CD4-positive, alpha-beta T cell treated with Interleukin-10 for 1 hour (primary cell): ENCODE measurements at places on chromosomes 16 and 17.

DNA sequence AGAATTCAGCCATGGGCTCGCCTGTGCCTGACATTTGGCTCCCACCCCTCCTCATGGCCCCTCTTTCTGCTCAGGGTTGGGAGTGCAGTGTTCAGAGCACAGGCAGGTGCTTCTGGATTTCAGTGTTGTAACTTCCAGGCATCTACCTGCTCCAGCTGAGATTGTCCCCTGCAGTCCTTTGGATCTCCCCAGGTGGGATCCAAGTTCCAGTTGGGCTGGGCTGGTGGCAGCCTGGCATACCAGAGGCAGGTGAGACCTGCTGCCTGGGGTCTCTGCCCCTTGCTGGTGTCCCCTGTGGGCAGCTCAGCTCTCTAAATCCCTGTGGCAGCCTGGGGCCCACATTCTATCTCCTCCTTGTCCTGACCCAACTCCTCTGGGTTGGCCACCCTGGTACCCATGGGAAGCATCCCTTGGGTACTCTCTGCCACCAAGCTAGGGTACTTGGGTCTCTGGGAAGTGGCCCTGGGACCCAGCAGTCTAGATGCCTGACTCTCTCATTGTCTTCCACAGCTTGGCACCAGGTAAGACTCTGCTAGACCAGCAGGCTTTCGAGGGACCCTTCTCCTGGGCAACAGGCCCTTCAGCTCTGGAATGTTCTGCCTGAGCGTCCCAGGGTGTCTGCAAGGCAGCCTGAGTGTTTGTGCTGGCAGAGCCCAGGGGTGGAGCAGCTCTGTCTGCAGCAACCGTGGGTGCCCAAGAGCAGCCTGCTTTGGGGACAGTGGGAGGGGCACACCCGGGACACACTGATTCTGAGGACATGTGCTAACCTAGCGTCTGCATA, 42.5 kb downstream of the DNAH17 start:
- no peak for DNase-seq

- DNase-seq, result no peak
Observed at GRCh38 chr16:2170080-2170479, 14.5 kb downstream of the TRAF7 start.

DNA sequence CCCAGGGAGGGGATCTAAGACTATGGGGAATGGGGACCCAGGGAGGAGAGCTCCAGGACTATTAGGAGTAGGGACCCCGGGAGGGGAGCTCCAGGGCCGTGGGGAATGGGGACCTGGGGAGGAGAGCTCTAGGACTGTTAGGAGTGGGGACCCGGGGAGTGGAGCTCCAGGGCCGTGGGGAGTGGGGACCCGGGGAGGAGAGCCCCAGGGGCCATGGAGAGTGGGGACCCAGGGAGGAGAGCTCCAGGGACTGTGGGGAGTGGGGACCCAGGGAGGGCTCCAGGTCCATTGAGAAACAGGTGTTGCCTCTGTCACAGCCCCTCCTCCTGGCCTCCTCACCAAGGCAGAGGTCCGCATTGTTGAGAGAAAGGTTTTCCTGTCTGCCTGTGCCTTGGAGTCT, 16.0 kb downstream of the MPRIP start:
- DNase-seq, result no peak

DNA sequence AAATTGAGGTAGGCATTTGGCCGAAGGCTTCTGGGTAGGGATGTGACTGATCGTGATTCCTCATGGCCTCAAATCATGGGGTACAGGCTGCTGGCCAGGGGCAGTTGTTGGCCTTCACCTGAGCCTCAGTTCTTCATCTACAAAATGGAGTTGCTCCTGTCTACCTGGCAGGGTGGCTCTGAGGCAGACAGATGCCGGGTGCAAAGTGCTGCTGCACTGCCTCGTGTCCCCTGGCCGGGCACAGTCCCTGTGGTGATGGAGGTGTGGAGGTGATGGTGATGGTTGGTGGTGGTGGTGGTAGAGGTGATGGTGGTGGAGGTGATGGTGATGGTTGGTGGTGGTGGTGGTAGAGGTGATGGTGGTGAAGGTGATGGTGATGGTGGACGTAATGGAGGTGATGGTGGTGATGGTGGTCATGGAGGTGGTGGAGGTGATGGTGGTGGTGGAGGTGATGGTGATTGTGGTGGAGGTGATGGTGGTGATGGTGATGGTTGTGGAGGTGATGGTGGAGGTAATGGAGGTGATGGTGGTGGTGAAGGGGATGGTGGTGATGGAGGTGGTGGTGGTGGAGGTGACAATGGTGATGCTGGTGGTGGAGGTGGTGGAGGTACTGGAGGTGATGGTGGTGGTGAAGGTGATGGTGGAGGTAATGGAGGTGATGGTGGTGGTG, 52.6 kb downstream of the RNF213 start:
- peak; percentile 11 for DNase-seq

DNA sequence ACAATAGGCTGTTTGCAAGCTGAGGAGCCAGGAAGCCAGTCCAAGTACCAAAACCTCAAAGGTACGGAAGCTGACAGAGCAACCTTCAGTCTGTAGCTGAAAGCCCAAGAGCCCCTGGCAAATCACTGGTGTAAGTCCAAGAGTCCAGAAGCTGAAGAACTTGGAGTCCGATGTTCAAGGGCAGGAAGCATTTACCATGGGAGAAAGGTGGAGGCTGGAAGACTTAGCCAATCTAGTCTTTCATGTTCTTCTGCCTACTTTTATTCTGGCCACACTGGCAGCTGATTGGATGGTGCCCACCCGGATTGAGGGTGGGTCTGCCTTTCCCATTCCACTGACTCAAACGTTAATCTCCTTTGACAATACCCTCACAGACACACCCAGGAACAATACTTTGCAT, 15.3 kb downstream of the CD300LB start:
- no peak for DNase-seq

DNA sequence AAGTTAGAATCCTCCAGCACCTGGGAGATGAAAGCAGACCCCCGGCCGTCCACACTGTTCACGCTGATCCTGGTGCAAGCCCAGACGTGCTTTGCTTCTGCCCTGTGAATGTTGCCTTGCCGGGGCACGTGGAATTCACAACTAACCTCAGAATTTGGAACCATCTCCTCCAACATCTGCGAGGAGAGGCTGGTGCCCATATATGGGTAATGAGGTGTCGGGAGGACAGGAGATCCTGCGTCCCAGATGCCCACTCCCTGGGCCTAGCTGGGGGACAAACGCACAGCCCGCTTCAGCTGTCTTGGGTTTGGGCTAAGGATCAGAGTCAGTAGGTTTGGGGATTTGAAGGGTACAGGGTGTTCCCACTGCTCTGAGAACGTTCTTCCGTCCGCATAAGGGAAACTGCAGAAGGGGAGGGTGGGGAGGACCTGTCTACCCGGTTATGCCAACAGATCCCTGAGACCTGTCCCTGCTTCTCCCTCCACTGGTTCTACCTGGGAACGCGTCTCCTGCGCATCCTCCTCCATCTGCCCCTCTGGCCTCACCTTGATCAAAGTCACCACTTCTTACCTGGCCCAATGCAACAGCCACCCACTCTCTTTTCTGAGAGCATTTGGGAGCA, 14.1 kb downstream of the PPL start:
- DNase-seq, result no peak

DNA sequence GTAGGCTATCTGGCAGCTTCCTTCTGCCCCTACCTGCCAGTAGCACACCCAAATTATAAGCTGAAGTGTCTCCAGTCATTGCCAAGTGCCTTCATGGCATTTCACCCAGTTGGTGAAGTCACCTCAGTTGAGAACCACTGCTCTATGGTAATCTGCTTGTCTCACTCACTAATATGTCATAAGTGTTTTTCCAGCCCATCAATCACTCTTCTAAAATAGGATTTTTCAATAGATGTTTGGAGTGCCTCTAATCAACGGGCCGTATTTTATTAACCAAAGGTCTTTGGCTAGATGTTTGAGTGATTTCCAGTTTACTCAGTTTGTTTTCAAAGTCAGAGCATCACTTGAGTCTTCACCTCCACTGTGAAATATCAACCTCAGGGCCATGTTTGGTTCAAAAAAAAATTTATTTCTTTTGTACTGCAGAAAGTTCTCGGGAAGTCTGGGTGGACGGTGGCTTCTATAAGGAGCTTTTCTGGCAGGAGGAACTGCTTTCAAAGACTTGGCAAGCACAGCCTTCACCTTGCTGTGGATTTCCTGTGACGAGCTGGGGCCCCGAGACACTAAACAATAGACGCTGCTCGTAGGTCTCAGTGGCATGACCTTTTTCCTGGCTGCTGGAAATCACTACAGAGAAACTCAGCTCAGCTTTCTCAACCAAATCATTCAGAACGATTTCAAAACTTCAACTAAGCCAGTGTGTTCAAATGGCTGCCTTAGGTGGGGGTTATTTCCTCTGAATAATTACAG, 95.2 kb upstream of the FOXF1 start:
- DNase-seq, result no peak

DNA sequence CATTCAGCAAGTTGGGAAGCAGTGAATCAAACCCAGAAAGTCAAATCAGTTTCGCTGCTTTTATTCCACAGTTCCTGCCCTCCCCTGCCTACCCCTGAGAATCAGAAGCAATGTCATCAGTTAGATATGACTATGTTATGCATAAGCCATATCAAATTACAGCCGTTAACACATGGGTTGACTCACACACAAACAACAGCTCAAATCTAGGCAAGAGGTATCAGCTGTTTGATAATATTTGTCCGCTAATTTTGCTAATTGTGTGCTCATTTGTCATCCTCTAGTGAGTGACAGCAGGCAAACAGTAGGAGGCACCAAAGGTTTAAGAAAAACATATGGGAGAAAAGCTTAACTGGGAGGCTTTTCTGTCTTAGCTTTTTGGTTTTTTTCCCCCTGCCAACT, 327.4 kb upstream of the CCL2 start:
- DNase-seq, result no peak

DNA sequence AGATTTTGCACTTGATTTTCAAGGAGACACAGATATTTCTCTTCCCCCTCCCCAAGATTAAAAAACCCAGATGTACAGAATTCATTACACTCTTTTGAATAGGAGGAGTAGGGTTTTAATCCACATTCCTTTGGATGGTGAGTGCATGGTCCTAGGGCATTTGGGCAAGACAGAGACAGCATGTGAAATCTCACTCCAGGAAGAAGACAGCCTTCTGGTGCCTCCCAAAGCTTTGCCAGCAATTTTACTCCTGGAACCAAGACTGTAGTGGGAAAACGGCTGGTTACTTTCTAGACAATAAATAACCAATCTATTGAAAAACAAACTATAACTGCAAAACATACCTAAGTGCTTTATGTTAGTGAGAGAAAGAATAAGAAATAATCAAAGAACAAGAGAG, 15.2 kb downstream of the TEX2 start:
- no peak for DNase-seq

DNA sequence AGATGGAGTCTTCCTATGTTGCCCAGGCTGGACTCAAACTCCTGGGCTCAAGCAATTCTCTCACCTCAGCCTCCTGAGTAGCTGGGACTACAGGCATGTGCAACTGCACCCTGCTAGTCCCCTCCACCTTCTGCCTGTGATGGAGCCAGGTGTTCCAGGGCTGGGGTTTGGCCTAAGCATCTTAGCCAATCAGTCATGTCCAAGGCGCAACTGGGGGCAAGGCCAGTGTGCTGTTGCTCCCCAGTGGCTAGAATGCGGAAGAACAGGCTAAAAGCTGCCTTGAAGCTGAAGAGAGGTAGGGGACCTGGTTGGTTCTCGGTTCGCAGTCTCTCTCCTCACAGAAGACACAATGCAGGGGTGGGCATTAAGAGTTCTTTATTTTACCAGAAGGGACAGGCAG, 18.6 kb downstream of the FLOT2 start:
- DNase-seq, result no peak

GRCh38 chr16:69724981-69725479, 1.3 kb downstream of the NQO1 start:
- DNase-seq, result no peak

DNA sequence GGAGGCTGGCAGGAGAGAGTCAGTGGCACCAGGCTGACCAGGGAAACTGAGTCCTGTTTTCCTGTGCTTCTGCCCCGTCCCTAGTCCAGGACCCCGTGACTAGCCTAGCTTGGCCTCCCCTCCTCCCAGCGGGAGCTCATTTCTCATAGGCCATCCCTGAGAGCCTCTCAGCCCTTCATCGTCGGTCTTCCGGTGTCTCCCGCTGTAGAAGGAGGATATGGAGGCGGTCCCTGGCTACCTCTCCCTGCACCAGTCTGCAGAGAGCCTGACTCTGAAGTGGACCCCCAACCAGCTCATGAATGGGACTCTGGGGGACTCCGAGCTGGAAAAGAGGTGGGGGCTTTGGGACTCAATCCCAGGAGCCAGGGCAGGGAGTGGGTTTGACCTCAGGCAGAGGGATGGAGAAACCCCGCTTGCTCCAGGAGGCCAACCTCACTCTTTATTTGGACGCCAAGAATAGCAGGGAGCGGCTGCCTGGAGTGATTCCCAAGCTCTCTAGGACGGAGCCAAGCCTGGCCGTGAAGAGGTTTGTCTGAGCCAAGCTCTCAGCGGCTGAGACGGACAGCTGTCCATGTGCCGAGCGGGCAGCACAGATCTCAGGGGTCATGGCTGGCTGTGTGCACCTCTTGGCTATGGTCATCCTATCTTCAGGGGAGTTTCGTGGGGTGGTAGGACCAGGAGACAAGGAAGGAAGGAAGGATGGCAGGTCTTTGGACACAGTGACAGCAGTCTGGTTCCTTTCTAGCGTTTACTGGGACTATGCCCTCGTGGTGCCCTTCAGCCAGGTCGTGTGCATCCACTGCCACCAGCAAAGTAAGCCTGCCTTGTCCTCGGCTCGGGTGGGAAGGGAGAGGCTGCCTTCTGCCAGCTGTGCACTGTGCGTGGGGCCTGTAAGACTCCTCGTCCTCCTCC, 26.8 kb downstream of the SGSM2 start:
- no peak for DNase-seq

DNA sequence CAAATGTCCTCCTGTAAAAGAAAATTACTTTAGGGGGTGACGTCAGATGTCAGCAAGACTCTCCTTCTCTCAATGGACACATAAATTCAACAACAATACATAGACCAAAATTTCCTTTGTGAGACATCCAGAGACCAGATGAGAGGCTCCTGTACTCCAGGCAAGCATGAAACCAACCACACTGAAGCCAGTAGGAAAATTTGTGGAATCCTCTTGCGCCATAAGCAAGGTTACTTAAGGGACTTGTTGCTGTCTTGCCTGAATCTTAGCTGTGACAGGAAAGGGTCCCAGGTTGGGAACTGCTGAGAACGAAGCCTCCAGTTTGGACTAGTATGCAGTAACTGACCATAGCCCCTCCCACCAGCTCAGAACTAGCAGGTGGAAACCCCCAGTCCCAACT, 56.0 kb downstream of the CEP112 start:
- DNase-seq, result no peak

GRCh38 chr16:49776734-49777133, 79.2 kb downstream of the ZNF423 start:
- no peak for DNase-seq

- DNase-seq, result no peak
Observed at GRCh38 chr17:15946611-15947120, 1.7 kb downstream of the ADORA2B start.
